CMK (cell line): ENCODE measurements at places on chromosomes 2 and 18.

GRCh38 chr2:8424997-8425900 lies 256.6 kb upstream of the ID2 start:
- no peak for DNase-seq

DNA sequence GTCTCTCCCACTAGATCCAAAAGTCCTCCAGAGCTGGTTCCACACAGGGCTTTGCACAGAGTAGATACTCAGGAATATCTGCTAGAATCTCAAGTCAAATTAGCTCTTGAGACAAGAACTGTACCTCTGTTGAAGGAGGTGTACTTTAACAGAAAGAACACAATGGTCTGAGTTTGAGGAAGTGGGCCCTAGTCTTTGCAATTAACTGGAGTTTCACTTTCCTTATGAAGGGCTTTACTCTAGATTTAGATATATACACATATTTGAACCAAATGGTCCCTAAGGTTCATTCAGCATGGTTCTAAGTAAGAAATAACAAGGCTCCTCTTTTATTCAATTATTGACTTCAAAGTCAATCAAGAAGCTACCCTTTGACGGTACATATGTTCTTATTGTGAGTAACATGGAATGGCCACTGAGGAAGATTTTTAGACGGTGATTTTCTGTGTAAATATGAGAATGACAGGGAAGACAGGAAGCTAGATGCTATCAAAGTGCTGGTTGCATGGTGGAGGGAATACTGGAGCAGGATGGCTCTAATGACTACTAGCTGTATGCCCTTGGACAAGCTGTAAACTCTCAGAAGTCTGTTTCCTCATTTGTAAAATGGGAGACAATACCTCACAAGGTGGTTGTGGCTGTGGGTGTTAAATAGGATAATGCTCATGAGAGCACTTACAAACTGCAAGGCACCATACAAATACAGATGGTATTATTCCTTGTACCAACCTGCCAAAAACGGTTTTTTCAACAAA lies 73.5 kb upstream of the SERTAD2 start:
- no peak for DNase-seq

GRCh38 chr2:46029332-46029811 lies 267.8 kb upstream of the EPAS1 start:
- DNase-seq, result no peak

DNA sequence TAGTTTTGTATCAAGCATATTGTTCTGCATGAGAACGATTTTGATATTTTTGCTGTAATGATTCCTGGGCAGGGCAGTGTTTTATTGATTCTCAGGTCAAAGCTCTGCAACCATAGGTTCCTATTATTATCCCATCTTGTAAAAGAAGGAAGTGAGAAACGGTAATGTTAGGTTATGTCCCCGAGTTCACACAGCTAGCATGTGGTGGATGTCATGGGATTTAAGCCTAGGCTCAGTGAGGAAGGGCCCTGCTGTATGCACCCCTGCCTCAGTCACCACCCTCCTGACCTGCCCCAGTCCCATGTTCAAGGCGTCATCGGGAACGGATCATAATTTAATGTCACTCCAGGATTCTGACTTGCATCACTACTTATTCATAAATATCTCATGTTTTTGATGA lies 10.7 kb downstream of the ACP1 start:
- DNase-seq, result no peak

DNA sequence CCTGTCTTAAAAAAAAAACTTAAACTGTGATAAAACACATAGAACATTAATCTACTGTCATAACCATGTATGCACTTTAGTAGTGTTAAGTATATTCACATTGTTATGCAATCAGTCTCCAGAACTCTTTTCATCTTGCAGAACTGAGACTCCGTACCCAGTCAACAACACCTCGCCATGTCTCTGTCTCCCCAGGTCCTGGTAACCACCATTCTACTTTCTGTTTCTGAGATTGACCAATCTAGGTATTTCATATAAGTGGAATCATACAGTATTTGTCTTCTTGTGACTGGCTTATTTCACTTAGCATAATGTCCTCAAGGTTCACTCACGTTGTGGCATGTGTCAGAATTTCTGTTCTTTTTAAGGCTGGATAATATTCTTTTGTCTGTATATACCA lies 290.8 kb upstream of the CXCR4 start:
- DNase-seq, result no peak

GRCh38 chr2:37282746-37283145 lies 41.9 kb downstream of the PRKD3 start:
- no peak for DNase-seq

GRCh38 chr2:88874063-88874657 lies 182.7 kb downstream of the RPIA start:
- DNase-seq, result no peak

DNA sequence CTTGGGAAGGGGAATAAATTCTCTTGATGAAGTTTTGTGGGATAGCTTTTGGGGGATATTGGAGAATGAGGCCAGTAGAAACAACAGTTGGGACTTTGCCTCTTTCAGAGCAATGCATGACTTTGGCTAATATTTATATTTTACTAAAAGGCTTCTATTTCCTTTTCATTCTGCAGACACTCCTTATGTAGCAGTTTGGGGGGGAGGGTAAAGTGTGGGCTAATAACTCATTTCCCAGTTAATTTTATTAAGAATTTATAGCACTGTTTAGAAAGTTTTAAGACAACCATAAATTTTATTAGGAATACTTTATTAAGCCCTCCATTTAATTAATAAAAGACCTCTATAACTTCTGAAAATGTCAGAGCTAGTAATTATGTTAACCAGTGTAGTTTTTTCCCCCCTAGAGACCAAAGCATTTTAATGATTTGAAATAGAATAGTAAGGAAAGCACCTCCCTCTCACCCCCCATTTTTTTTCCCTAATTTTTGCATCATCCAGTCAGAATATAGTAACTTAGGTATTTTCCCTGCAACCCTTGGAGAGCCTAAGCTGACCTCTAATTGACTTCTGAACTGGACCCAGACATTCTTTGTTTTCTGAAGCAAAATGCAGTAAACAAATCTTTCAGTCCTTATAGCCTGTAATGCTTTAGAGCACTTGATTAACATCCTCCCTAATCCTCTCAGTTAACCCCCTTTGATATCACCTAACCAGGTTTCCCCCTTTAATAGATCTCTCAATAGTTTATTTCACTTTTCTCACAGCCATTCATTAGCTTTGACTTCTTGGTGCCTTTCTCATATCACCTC lies 5.0 kb upstream of the MEIS1 start:
- no peak for DNase-seq

- DNase-seq, result no peak
Measured at GRCh38 chr2:23690421-23691105, 236.4 kb downstream of the ATAD2B start.

- DNase-seq, result no peak
Measured at GRCh38 chr2:106658616-106659015, 171.5 kb downstream of the CD8B2 start.

- no peak for DNase-seq
Measured at GRCh38 chr2:217826520-217826919, 176.3 kb downstream of the TNS1 start.

DNA sequence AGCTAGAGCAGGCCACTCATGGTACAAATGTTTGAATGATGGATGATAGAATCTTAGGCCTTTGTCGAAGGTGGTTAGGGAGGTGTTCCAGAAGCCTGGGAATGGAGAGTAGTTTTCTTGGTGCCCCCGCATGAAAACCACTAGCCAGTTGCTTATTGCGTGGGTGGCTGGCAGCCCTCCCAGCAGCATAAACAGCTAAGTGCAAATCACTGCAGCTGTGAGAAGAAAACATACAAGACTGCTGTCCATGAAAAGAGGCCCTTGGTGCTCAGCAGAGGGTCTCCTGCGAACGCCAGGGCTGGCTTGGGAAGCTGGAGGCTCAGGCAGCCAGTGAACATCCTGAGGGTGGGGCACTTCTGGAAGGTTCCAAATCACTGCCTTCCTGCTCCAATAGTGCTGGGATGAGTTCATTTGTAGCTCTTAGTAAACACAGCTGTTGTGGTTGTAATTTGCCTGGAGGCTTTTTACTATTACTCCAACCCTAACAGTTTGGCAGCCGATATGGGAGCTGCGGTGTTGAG lies 118.8 kb downstream of the MGAT5 start:
- no peak for DNase-seq

DNA sequence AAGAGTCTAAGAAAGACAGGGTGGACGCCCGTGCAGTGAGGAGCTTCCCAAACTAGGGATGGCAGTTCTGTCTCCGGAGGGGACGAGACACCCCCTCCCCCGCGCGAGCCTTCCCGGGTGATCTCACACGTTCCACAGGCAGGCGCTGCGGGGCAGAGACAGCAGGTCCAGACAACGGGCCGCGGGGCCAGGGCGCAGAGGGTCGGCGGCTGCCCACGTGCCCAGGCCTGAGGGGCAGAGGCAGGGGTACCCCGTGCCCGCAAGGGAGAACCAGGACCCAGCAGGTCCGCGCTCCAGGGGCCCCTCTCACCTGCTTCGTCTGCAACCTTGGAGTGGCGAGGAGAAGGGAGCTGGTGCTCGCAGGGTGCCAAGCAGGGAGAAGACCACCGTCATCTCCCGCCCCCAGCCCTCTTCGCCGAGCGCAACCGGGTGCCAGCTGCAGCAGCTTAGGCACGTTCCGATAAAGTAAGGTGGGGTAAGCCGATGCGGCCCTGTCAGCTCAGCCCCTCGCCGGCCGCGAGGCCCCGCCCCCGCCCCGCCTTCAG lies at the start of gene GPR155:
TSS of gene GPR155 (minus strand) at position 467 of the 545 bp plus-strand sequence. CDS start 5,073 bp downstream, outside the sequence.
- DNase-seq, result no peak

DNA sequence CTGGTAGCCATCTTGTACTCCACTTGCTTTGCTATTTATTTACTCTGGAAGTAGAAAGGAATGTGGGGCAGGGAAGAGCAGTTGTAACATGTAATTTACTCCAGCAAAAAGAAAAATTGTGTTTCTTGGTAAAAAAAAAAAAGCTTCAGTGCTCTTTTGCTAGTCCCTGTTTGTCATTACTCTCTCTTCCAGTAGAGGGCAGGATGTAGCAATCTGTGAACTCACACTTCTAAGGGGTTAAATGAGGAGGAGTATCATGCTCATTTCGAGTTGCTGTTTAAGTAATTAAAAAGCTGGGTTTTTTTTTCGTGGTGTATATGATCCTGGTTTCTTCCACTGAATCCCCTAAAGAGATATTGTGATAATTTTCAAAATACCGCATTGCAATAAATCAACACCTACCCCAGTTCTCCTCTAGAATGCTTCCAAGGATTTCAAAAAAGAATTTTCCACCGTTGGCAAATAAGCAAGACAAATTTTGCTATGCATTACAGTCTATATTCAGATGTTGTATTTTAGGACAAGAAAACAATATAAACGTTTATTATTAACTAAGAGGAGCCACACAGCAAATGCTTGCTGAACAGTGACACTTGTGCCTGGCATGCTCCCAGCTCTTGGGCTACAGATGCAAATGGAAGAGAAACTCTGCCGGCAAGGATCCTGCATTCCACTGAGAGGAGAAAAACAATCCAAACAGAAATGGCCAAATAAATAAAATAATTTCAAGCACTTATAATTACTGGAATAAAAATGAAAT lies 261.6 kb downstream of the ASXL3 start:
- DNase-seq, result peak; percentile 5

GRCh38 chr18:80210312-80211083 lies 36.8 kb downstream of the PARD6G start:
- DNase-seq, result no peak

GRCh38 chr2:60379684-60380083 lies 173.8 kb downstream of the BCL11A start:
- DNase-seq, result no peak

DNA sequence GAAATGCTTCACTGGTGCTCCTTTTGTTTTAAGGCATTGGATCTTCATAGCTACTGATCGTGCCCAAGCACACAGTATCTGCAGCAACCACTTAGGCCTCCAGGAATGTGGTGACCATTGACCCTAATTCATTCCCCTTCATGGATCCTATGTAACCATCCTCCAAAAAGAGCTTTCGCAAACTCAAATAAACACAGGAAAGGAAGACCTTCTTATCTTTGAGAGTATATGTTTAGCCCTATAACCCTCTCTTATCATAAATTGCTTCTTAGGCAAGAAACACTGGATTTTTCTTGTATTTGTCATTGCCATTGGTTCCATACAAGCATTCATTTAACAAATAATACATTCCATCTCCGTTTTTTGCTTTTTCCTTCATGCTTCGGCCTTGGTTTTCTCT lies 4.1 kb upstream of the TTR start:
- DNase-seq, result no peak

- no peak for DNase-seq
Measured at GRCh38 chr18:70250781-70251180, 38.1 kb upstream of the SOCS6 start.

DNA sequence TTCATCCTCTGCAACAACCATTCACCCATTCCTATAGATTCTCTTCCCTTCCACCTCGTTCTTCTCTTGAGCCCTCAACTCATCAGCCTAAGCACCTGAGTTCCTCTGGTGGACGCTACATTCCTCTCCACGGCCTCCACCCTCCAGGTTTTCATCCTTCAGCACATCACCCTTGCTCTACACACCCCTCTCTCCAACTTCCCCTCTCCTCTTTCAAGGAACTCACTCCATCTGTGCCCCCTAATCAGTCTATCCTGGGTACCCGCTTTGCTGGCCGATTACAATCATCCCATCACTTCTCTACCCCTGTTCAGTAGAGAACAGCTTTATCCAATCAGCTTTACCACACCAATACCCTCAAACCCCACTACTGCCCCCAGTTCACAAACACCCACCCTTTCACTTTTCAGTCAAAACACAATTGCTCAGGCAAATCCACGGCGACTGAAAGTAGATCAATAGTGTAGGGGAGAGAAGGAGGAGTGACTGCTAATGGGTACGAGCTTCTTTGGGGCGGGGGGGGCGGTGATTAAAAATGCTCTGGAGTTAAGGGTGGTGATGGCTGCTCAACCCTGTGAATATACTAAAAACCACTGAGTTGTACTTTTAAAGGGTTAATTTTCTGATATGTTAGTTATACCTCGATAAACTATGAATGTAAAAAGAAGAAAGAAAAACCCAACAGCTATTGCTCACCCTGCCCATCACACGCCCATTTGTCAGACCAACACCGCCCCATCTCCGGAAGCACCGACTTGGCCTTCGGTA lies 857 bp downstream of the DYM start:
- DNase-seq, result no peak
